Stromal cell of bone marrow (primary cell): ENCODE measurements at places on chromosomes 7 and 10.

- DNase-seq, result no peak
Observed at GRCh38 chr10:43304687-43305333, 37.9 kb upstream of the RASGEF1A start.

DNA sequence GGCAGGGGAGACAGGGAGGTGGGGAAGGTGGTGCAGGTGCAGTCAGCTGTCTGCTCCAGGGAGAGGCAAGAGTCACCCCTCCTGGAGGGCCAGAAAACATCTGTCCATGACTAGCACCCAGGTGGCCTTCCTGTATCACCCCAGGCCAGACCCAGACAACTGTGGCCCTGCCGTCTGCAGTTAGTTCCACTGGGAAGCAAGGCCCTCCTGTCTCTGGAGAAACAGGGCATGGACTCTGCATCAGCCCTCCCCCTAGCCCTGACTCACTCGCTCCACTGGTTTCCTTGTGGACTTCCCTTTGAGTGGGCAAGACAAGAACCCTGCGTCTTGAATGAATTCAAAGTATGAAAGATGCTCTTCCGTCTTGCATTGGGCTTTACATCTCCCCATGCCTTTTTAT, 12.6 kb downstream of the TBATA start:
- no peak for DNase-seq

GRCh38 chr7:73881352-73882046, 20.5 kb downstream of the TMEM270 start:
- DNase-seq, result no peak

DNA sequence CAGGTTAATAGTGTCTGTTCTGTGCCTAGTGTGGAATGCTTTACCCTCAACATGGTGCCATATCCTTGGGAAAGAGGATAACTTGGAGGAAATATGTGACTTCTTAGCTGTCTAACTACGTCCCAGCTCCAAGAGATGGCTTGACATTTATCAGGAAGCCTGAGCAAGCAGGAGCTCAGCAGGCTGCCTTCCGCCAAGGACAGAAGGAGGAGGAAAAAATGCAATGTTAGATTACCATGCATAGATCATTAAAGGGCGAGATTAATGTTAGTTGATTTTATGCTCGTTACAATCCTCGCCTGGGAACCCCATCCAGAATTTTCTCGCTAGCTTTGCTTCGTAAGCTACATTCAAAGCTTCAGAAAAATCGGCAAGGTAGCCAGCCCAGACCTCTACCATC, 97.8 kb downstream of the GFRA1 start:
- DNase-seq, result no peak

- DNase-seq, result no peak
Observed at GRCh38 chr7:44823255-44823781, 24.6 kb downstream of the H2AZ2 start.

- peak; percentile 58 for DNase-seq
Observed at GRCh38 chr10:784403-785088, 95.1 kb upstream of the DIP2C start.

DNA sequence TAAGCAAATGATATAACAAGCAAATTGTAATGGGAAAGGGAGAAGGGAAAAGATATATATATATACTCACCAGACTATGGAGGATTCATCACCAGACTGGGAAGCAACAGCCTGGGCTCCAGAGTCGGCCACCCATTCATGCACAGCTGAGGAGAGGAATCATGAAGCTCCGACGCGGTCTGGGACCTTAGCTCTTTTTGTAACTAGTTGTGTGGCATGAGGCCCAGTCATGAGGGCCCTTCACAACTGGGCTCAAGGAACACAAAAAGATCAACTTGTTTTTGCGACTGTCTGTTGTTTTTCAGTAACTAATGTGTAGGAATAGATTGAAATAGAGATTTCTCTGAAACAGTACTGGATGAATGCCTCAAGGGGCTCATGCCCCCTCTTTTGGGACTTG, 911.2 kb downstream of the TYW1 start:
- no peak for DNase-seq

DNA sequence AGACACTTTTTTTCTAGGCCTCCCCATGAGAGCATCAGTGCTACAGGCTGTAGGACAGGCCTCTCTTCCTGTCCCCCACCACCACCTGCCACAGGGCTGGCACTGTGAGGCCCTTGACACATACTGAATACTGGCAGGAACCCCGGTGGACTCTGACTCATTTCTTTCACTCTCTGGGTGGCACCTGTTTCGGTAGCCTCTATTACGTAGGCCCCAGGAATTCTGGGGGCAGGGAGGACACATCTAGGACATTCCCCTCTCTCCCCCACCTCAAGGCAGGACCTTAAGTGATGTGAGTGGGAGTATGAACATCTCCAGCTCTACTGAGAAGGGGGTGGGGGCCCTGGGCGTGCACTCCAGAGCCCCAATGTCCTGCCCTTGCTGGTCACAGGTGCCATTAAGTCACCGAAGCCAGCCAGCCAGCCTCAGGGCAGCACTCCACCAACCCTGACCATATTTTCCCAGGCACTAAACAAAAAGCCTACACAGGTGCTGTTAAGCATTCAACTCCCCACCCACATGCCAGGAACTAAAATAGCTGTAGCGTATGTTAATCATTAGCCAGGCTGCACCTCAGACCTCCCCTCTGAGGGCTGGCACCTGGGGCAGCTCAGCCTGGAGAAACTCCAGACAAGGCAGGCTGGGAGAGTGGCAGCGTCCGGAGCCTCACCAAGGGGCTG, 8.9 kb downstream of the ANXA11 start:
- no peak for DNase-seq

GRCh38 chr7:129258649-129259389, 34.0 kb downstream of the AHCYL2 start:
- DNase-seq, result no peak

GRCh38 chr7:106463851-106464611, 179.2 kb upstream of the NAMPT start:
- DNase-seq, result no peak

- peak; percentile 2 for DNase-seq
Observed at GRCh38 chr7:99707096-99707495, 27.3 kb upstream of the CYP3A5 start.

GRCh38 chr7:27193335-27194001, 6.4 kb downstream of the HOXA13 start:
- DNase-seq, result no peak

DNA sequence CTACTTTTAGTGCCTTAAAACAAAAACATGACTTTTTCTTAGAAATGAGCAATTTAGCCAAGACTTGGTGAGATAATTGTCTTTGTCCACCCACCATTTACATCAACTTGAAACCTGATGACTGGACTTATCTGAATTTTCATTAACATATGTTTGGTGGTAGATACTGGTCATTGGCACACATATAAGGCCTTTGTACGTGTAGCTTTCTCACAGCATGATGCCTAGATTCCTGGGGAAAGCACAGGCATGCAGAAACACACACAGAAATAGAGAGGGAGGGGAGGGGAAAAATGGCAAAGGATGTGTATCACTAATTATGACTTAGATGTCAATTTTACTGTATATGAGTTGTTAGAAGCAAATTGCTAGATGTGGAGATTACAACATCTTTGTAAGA, 488.4 kb downstream of the NXPH1 start:
- no peak for DNase-seq

GRCh38 chr7:101860316-101861217, 43.1 kb downstream of the CUX1 start:
- no peak for DNase-seq

DNA sequence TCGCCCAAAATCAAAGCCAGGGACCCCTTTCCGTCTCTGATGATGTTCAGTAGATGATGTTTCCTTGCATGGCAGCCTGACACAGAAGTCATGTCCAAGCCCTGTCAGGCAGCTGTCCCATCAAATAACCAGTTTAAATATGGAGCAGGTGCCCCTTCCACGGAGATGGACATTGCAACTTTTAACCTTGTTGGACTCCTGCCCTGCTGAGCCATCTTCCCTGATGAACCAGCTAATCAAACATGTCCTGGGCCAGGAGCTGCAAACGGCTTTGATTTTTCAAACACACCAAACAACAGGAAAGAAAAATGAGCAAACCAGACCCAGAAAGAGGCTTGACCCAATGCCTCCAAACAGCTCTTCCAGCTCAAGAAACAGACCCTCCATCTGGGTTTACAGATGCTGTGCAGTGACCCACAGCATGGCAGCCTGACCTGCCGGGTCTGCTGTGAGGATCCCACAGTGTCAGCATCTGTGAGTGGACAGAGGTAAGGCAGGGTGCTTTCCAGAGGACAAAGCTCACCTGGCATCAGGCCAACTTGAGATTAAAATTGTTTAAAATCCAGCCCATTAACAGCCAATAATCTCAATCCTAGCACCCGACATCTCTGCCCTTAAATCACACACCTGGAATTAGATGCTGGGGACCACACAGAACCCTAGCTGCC, 372.6 kb downstream of the GRID1 start:
- no peak for DNase-seq

DNA sequence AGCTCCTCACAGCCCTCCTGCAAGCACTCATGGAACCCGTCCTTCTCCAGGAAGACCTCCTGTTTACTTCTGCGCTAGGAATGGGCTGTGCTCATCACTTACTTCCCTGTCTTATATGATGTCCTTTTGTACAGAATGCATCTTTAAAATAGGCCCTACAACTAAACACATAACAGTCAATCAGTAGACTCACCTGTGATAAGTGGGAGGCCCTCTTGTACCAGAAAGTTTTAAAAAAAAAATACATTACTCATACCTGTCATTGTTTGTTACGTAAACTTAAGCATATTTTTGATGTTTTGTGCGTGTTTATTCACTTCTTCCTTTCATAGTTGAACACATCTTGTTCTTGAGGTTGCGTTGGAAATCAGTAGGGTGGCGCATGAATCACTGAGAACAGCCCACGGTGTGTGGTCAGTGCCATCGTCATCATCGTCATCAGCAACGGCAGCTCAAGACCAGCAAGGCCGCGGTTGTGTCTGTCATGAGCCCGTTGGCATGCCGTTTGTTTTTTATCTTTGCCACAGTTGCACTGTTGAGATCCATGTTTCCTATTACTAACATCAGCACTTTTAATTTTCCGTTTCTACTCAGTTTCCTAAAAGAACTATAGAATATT, 232.8 kb downstream of the MGMT start:
- DNase-seq, result no peak

GRCh38 chr7:14748461-14748860, 154.1 kb downstream of the DGKB start:
- peak; percentile 70 for DNase-seq

DNA sequence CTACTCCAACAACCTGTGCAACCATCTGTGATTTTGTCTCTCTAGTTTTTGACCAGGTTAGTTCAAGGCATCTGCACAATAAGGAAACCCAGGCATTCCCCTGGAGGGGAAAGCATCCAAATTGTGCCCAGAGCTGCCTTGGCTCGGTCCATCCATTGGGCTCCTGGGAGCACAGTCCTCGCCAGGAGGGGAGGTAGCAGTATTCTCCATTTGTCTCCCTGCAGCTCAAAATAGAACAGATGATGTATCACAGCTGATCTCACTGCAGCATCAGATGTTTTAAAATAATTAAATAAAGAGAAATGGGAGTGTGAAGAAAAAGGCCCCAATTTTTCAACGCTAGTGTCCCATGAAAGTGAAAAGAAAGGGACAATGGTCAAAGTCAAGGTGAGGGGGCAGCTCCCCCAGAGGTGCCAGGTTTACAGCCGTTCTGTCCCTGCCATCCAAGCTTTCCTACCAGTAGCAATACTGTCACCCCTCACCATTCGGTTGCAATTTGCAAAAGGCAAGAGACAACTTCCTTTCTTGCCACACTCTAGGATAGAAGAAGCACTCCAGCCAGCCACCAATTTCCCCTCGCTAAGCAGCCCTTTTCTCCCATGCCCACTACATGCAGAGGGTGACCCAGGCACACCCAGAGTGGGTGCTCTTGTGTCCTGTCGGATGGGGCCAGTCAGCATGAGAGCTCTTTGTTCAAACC, 43.7 kb downstream of the KCNMA1 start:
- no peak for DNase-seq

- no peak for DNase-seq
Observed at GRCh38 chr10:115827231-115828009, 445.6 kb downstream of the GFRA1 start.

DNA sequence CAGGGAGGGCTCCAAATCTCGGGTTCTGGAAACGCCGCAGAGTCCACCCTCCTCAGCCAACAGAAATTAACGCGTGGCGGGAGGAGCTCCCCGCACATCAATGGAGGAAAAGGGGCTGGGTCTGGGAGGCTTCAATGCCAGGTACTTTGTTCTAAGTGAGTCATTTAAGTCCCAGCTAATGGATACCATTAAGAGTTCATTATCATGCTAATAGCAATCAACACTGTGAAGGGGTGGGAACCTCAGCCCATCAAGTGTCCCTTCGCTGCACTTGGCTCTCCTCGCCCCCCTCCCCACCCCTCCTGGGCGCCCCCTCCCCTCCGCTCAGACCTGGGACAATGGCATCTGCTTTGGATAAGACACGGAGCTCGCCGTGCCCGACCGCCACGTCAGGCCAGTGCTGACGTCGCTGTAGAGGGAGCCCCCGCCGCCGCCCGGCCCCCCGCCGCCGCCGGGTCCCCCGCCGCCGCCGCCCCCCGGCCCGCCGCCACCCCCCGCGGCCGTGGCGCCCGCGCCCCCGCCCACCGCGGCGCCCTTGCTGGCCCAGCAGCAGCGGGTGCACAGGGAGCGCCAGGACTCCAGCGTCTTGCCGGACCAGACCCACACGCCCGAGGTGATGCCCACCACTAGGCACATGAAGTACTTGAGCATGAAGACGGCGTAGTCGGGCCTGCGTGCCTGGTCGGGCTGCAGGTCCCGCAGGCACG, 2.9 kb downstream of the FZD8 start:
- no peak for DNase-seq
